Activated CD4-positive, alpha-beta T cell treated with anti-CD3 and anti-CD28 coated beads for 4 hours (primary cell): ENCODE measurements at places on chromosomes 11 and 22.

DNA sequence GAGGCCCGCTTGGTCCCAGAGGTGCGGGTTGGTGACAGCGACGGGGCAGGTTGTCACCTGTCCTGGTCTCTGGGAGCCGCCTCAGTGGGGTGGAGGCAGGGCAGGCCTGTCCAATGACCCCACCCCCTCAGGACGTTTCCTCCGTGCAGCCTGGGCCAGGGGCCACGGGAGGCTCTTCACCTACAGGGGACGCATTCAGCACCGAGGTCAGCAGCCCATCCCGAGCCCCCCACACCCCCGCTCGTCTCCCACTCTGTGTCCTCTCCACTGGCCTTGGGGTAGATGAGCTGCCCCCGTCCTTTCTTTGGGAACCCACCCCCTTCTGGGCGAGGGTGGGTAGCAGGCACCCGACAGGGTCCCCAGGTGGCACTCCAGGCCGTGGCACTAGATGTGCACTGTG is 35.7 kb downstream of the BRSK2 start:
- DNase-seq, result no peak

DNA sequence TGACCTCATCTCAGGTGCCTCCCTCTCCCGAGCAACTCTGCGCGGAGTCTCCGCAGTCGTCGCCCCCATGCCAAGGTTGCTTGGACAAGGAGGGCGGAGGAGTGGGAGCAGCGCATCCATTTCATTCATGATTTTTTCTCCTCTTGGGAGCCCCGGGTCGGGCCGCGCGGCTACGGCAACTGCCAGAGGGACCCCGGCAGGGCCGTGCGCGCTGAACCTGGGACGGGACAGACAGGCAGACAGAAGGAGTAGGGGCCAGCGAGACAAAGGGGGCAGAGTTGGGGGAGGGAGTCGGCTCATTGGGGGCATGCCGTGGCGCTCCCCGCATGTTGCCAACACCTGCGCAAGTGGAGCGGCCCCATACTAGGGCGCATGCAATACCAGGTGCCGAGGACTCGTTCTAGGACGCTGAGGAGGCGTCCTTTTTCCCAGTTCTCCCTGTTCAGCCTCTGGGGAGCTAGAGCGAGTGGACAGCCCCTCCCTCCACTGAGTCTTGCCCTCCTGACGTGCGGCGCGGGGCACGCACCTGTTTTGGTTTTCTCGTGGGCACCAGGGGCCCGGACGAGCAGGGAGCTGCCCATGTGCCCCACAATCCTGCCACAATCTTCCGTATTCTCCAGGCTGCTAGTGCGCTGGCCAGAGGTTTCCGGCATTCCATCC is 501 bp upstream of the PTPN5 start:
- DNase-seq, result no peak

DNA sequence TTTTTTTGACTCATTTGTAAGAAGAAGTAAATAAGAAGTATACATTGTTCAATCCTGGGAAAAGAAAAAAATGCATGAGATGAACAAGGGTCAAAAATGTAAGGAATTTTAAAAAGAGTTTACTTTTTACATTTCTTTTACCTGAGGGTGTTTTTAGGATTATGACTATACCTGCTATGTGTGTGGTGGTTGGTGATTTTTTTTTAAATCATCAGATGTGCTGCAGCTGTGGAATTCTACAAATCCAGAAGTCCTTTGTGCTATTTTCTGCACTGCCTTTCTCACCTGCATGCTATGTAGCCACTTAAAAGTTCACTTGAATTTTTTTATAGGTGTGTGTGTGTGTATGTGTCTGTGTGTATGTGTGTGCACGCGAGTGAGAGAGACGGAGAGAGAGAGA is 185.3 kb downstream of the FAT3 start:
- DNase-seq, result no peak

DNA sequence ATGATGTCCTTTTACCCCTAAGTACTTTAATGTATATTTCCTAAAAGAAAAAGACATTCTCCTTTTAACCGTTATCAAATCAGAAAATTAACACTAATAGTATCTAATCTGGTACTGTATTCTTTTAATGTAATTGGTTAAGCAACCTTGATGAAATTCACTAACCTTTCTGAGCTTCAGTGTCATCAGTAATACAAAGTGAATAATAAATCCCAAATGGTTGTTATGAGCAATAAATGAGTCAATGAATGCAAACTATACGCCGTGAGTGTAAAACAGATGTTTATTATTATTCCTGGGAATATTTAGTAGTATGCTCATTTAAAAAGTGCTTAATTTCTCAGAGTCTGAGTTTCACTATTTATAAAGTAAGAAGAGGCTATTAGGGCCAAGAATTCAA is 21.5 kb downstream of the UEVLD start:
- DNase-seq, result no peak

- DNase-seq, result no peak
Observed at GRCh38 chr22:32994898-32995297, 63.3 kb downstream of the SYN3 start.

DNA sequence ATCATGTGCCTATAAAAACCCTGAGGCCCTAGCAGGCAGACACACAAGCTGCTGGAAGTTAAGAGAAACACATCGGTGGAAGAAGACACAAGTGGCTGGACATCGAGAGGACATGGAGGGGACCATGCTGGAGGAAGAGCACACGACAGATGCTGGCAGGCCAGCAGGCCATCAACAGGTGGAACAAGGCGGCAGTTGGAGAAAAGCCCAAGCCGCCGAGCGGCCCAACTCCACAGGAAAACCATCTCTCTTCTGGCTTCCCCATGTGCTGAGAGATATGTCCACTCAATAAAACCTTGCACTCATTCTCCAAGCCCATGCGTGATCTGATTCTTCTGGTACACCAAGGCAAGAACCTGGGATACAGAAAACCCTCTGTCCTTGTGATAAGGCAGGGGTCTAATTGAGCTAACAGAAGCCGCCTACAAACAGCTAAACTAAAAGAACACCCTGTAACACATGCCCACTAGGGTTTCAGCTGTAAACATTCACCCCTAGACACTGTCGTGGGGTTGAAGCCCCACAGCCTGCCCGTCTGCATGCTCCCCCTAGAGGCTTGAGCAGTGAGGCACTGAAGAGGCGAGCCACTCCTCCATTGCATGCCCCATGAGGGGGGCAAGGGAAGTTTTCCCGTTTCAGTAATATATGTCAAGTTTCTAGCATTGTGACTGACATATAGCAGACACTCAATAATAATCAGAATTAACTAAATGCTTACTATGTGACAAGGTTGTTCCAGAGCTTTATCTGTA is 39.0 kb upstream of the MMP20 start:
- DNase-seq, result no peak

- no peak for DNase-seq
Observed at GRCh38 chr11:113546757-113547507, 71.7 kb upstream of the DRD2 start.

GRCh38 chr11:2472428-2473186 is 27.8 kb downstream of the KCNQ1 start:
- DNase-seq, result no peak

DNA sequence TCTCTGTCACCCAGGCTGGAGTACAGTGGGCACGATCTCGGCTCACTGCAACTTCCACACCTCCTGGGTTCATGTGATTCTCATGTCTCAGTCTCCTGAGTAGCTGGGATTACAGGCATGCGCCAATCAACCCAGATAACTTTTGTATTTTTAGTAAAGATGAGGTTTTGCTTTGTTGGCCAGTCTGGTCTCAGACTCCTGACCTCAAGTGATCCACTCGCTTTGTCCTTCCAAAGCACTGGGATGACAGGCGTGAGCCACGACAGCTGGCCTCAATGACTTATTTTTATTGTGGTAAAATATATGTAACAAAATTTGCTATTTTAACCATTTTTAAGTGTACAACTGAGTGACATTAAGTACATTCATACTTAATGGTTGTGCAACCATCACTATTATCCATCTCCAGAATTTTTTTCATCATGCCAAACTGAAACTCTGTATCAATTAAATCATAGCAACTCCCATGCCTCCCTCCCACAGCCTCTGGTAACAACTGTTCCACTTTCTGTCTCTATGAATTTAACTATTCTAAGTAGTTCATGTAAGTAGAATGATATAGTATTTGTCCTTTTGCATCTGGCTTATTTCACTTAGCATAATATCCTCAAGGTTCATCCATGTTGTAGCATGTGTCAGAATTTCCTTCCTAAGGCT is 50.7 kb upstream of the CWF19L2 start:
- no peak for DNase-seq

DNA sequence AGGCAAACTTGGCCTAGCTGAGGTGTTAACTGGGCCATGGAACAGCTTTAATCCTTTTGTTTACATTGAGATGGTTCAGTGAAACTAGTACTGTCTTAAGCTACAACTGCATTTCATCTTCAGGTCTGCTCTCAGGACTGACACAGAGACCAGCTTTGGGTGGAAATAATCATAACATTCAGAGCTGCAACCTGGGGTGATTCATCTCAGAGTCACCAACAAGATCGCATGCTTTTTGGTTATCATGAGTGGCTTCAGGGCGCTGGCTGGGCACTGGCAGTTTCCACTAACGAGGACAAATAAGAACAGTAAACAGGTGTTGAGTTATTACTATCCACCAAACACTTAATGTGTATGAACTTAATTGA is 60.9 kb upstream of the PAX6 start:
- no peak for DNase-seq

GRCh38 chr11:92224054-92224406 is 588 bp upstream of the FAT3 start:
- no peak for DNase-seq

DNA sequence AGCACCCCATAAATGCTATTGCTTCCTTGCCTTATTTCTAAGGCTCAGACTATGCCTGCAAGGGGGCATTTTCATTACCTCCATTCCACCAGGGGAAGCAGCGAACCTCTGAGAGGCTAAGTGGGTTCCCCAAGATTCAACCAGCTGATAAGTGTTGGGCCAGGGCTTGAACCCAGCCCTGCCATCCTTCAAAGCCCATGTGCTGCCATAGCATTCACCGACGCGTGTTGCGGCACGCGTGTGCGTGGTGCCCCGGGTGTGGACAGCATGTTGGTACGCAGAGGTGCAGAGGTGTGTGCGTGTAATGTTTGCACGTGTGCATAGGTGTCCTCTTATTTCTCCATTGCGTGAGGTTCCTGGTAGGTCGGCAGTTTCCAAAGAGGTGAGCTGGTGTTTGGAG is 66.0 kb upstream of the PPARA start:
- DNase-seq, result no peak
